ENCODE measurements at places on chromosomes 1 and 21. TPM values are rescaled to one million over a fixed set of nuclear protein-coding genes. Genes with fewer than 3 reads are reported as not detected.

GRCh38 chr1:161209790-161210409, 5.2 kb upstream of the FCER1G start:
- no peaks in the 10 kb centered on the region for H3K27me3 ChIP-seq
- peak; percentile 92 for DNase-seq

Gene FCGR3A
- total RNA-seq = not detected

Gene LAPTM5
- not detected for total RNA-seq

Gene ANGPTL3
- not detected for total RNA-seq

Gene ACTL8
- not detected for total RNA-seq

DNA sequence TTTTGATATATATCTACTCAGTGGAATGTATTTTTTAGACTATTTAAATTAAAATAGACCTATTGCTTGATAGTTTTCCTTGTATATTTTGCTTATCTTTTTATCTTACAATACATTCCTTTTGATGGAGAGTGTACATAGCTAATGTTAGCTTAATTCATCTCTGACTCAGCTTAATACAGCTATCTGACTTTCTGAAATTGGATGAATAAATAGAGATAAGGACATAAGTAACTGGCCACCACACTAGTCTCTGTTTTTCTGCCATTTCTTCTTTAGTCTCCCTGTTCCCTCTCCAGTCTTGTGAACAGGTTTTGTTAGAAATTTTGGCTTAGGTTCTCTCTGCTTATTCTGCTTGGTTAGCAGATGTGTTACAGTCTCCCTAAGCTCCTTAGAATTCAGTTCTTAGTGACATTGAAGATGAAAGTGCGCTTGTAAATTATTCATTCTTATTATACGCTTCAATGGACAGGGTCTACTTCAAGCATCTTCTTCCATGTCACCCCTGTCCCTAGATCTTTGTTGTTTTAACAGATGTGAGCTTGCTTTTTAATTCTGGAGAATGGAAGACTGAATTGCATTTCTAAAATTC, 59.6 kb downstream of the XPR1 start:
- H3K4me3 ChIP-seq = no peak overlapping the region
- H3K27me3 ChIP-seq = no peaks in the 10 kb centered on the region
- no peak overlapping the region for H3K27ac ChIP-seq
- no peaks in the 10 kb centered on the region for H3K4me1 ChIP-seq
- H3K36me3 ChIP-seq = no peaks in the 10 kb centered on the region

DNA sequence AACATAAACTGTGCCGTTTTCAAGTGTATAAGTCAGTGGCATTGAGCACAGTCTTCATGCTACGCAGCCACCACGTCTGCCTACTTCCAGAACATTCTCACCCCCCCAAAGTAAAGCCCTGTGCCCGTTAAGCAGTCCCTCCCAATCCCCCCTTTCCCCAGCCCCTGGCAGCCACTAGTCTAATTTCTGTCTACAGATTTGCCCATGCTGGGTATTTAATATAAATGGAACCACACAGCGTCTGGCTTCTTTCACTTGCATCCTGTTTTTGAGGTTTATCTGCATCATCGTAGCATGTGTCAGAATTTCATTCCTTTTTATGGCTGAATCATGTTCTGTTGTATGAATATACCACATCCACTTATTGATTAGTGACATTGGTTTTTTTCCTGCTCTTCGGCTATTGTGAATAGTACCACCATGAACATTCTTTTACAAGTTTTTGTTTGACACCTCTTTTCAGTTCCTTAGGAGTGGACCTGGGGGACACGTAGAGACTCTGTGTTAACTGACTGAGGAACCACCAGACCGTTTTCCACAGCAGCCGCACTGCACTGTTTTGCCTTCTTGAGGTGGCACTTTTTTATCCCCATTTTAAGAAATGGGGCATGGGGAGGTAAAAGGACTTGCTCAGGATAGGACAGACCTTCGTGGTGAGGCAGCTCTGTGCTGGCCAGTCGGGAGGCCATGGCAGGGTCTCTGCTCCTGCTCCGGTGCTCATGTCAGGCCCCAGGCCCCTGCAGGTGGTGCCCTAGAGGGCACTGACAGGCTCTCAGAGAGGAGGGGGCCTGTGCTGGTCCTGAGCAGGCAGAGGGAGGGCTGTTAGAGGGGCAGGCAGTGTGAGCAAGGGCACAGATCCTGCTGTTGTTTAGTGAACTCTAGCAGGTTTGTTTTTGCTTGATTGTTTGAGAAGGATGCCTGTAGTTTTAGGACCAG, 123.8 kb downstream of the PCBP3 start:
- no peak for DNase-seq
- H3K4me1 ChIP-seq = no peaks in the 10 kb centered on the region
- no peak overlapping the region for H3K27ac ChIP-seq
- no peak overlapping the region for H3K4me3 ChIP-seq
- H3K27me3 ChIP-seq = peaks cover 14% of the 10 kb centered on the region

Gene TMOD4
- total RNA-seq = 1.6 TPM

DNA sequence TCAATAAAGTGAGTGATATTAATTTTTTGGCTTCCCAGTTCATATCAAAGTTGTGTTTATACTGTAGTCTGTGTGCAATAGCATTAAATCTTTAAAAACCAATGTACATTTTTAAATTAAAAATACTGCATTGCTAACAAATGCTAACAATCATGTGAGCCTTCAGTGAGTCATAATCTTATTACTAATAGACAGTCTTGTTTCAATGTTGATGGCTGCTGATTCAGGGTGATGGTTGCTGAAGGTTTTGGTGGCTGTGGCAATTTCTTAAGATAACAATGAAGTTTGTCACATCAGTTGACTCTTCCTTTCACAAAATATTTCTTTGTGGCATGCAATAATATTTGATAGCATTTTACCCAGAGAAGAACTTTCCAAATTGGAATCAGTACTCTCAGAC, 109.0 kb downstream of the ZMYM4 start:
- DNase-seq = no peak
- no peaks in the 10 kb centered on the region for H3K27me3 ChIP-seq
- no peak overlapping the region for H3K27ac ChIP-seq
- no peaks in the 10 kb centered on the region for H3K36me3 ChIP-seq
- H3K4me1 ChIP-seq = no peaks in the 10 kb centered on the region

- peaks cover 21% of the 10 kb centered on the region for H3K36me3 ChIP-seq
- H3K4me3 ChIP-seq = no peak overlapping the region
- no peaks in the 10 kb centered on the region for H3K27me3 ChIP-seq
- no peak for DNase-seq
These were observed 9.5 kb downstream of the SCCPDH start for GRCh38 chr1:246733704-246734103.

Gene AHDC1
- 21.5 TPM for total RNA-seq

DNA sequence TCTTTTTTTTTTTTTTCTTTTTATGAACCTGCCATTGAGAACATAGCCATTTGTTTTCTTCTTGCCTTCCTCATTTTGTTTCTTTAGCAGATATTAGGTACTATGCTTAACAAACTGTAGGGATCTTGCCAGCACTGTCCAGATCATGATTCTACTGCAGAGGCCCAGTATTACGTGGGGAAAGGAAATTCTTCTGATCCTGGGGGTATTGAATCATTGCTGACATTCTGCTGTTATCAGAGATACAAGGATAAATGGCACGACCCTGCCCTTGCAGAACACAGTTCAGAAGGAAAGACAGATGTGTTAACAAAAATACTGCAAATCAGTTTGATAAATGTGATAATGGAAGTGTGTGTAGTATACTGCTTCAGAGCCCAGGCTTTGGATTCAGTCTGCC, 56.2 kb downstream of the BTBD8 start:
- no peak overlapping the region for H3K4me3 ChIP-seq
- no peaks in the 10 kb centered on the region for H3K4me1 ChIP-seq
- no peaks in the 10 kb centered on the region for H3K27me3 ChIP-seq
- no peak overlapping the region for H3K27ac ChIP-seq
- DNase-seq = no peak

Gene LEPR
- 2.1 TPM for total RNA-seq

DNA sequence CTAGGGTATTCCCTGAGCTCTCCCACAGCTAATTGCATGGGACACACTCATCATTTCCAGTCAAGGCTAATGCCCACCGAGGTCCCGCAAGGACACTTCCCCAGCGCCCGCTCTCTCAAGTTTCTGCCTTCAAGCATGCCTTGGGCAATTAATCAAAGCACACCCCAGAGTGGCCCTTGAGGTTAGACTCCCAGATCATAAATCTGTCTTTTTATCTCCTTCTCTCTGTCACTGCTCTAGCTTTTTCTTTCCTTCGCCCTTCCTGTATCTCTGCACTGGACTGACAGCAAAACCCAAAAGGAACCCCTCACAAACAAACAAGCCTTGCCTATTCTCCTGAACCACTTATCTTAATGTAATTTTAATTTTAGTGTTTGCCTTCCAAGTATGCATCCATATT, 7.9 kb upstream of the EXOSC10 start:
- H3K4me1 ChIP-seq = no peaks in the 10 kb centered on the region
- no peak for DNase-seq
- H3K27ac ChIP-seq = no peak overlapping the region
- H3K4me3 ChIP-seq = no peak overlapping the region
- no peaks in the 10 kb centered on the region for H3K27me3 ChIP-seq

DNA sequence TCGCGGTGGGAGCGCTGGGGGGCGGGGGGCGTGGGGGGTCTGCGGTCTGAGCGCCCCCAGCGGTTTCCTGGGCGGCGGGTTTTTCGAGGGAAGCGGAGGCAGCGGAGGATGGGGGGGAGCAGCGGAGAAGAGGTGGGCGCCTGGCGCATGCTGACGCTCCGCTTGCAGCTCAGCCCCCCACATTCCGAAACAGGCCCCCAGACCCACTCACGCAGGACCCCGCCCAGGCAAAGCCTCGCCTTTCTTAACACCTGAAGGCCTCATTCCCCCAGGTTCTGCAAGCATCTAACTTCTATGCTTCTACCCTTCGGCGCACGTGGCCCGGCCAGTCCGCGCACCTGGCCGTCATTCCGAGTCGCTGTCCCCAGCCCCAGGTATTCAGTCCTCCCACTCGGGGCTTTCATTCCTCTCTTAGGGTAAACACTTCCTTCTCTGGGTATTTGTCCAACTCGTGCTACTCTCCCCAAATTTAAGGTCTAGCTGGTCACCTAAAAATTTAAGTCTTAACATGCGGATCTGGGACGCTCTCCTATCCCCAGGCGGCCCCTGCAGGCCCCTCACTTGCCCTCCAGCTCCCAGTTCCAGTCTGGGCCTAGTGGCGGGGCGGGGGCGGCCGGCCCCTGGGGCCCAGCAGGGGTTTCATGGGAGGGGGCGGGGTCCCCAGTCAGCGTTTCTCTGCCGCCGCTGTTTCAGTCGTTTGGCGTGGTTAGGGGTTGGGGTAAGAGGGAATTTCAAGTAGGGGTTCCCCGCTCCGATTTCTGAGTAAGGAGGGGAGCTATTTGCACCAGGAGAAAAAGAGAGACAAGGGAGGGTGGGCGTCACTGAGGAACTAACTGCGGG, 2.8 kb upstream of the ZBTB7B start:
- no peaks in the 10 kb centered on the region for H3K27me3 ChIP-seq
- H3K36me3 ChIP-seq = peaks cover 66% of the 10 kb centered on the region
- peaks cover 43% of the 10 kb centered on the region for H3K4me1 ChIP-seq
- H3K4me3 ChIP-seq = peak overlapping the region; percentile 94
- H3K27ac ChIP-seq = peak overlapping the region; percentile 93

GRCh38 chr1:40861224-40862003, 749 bp downstream of the CITED4 start:
- H3K27ac ChIP-seq = peak overlapping the region; percentile 95
- no peak for DNase-seq
- peaks cover 18% of the 10 kb centered on the region for H3K27me3 ChIP-seq
